ENCODE measurements at places on chromosomes 1 and 21.

- DNase-seq, result no peak
These were observed 1618.6 kb upstream of the PRMT6 start for GRCh38 chr1:105437847-105438246.

DNA sequence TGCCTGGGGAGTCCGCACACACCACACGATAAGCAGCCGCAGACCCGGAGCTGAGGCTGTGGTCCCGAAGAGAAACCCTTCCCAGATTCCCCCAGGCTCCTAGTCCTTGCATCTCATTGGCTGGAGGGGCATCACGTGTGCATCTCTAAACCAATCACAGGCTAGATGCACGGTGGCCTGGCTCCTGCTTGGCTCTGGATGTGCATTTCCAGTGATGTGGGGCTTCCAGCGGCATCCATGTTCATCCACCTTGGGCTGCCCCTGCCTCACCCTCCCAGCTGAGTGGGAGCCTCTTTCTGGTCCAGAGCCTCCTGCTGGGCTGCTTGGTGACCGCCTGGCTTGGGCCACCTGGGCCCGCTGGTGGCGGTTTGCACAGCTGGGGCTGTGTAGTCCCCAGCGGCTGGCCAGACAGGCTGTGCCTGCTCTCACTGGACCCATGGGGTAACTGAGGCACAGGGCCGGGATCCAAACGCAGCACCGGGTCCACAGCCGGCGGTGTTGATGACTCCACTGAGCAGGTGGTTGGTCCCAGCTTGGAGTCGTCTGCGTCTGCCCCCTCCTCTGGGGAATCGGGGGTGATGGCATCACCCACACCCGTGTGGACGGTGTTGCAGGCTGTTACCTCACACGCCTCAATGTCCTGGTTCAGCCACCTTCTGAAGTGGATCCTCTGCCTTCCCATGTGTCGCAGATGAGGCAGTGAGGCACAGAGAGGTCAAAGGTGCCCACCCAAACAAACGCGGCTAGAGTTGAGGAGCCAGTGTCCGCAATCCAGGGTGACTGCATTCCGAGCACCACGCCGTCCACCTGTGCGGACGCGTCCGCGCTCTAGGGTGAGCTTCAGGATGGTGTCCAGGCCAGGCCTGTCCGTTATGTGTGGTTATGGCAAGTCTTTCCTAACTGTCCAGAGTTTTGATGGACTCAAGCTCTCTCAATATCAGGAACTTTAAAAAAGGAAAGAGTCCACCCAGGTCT, 41.3 kb downstream of the COL6A1 start:
- DNase-seq, result peak; percentile 34

DNA sequence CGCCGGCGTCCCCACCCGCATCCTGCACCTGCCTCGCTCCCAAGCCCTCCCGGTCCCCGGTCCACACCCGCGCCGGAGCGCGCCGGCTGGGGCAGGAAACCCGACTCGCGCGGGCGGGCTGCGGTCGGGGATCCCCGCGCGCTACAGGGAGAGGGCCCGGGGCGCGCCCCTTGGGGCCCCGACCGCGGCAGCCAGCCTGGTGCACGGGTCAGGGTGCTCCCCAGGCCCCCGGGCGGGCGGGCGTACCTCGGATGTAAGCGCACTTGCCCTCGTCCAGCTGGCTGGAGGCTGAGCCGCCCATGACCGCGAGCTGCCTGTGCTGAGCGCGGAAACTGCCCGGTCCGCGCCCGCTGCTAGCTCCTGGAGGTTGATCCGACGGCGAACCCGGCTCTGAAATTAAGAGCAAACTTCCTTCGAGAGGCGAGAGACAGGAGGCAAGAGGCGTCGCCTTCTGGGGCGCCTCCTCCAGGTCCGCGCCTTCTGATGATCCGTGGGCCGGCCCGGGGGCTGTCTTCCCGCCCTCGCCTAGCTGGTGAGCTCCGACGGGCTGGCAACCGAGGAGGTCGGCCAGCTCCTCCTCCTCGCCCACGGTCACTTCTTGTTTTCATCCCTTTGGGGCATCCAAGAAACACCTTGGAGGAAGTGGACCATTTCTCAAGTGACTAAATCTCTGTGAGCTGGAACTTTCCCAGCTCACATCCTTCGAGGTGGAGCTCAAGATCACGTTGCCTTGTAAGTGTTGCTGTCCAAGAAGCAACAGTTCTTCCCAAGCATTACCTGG, at the start of gene NIBAN1:
NIBAN1 (minus strand) TSS at position 453 of the 781 bp plus-strand sequence; CDS start at position 301, 152 bp downstream.
- no peak for DNase-seq

DNA sequence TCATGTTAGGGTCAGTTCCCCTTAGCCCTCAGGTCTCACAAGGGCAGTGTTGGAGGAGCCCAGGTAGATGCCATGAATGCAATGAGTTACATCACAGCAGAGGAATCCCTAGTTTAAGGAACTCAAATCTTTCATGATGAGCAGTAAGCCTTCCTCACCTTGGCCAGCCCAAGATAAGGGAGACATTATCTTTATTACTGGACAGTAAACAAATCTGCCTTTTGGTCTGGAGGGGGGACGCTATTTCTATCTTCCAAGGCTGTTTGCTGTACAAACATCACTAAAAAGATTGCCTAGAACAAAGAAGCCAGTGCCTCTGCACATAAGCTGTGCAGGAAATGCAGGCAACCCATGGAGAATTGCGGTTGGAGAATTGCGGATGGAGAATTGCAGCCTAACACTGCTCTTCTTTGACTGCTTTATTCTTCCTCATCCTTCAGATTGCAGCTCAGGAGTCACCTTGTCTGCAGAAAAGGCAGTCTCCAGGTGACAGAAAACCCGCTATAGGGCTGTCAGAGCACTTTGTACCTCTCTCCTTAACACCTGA, 2.3 kb upstream of the CHI3L1 start:
- DNase-seq, result no peak

DNA sequence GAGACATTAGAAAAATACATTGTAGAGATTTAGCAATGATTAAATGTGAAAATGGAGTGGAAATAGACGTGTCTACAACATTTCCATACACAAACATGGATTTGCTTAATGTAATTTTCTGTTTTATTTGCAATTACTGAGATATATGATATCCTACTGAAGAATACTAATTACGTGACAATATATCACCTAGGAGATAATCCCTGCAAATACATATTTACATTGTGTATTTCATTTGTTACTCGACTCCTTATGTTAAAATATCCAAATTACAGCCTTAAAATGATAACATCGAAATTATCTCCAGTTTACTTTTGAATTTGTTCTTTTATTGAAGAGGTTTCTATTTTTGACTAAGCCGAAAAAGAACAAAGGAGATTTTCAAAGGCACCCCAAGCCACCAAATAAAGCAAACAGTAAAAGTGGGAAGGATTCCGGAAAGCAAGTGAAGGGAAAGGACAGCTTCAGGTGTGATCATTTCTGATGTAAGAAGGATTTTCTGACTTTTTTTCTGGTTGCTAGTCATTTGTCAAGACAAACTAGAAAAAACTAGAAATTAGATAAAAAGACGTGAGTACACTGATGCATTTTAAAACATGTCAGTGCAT, 7.9 kb downstream of the LHX4 start:
- no peak for DNase-seq

DNA sequence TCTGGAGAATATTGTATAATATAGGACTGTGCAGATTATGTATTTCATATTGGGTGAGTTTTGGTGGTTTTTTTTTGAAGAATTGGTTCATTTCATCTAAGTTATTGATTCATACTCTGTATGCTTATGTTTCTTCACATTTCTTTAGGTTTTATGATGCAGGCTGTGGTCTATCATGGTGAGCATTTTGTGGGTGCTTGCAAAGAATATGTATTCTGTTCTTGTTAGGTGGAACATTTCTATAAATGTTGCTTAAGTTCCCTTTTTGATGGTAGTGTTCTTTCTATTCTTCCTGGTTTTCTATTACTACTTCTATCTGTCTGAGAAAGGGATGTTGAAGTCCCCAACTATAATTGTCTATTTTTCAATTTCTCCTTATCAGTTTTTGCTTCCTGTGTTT, 42.6 kb downstream of the PKN2 start:
- DNase-seq, result no peak
